ENCODE measurements at places on chromosomes 7 and 10.

DNA sequence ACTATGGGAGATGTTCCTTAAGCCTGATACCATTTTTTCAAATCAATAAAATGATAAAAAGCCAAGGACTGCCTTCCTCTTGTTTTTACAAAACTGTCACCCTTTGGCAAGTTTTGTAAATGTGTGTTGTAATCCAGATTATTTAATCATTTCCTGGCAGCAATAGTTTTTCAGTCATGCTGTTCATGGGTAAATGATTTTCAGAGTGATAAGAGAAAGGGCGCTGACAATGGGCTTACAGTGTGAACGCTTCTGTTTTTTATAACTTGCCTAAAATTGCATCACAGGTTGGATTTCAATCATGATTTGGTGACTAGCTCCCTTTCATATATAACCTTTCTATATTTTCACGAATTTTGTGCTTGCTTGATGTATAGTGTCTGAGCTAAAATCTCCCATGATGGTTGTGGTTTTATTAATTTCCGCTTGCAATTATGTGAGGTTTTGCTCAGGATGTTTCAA, 19.0 kb upstream of the DMBT1 start:
- no peak for DNase-seq

DNA sequence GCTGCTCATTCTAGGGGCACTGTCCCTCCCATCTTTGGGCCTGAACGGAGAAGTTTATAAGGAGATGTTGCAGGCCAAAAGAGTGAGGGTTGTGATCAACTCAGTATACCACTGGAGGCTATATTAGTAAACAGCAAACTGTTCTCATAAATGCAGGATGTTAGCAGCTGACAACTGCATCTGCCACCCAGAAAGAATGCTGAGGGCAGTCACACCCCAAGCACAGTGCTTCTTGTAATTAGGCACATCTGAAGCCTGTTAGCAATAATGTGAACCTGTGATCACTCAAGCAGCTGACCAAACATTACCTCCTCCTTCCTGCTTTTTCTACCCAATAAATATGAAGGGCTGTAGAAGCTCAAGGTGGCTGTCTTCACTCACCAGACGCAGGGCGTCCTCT, 38.4 kb upstream of the ZNF138 start:
- no peak for DNase-seq

GRCh38 chr10:24708081-24708480, 15.6 kb downstream of the ARHGAP21 start:
- DNase-seq = no peak

GRCh38 chr10:114729103-114729659, 71.1 kb upstream of the ABLIM1 start:
- DNase-seq = no peak
